ENCODE measurements at places on chromosomes 7 and 10. TPM values are rescaled to one million over a fixed set of nuclear protein-coding genes. Genes with fewer than 3 reads are reported as not detected.
A peak's percentile ranks its signal among the peaks of the same experiment; 100 is the strongest.

DNA sequence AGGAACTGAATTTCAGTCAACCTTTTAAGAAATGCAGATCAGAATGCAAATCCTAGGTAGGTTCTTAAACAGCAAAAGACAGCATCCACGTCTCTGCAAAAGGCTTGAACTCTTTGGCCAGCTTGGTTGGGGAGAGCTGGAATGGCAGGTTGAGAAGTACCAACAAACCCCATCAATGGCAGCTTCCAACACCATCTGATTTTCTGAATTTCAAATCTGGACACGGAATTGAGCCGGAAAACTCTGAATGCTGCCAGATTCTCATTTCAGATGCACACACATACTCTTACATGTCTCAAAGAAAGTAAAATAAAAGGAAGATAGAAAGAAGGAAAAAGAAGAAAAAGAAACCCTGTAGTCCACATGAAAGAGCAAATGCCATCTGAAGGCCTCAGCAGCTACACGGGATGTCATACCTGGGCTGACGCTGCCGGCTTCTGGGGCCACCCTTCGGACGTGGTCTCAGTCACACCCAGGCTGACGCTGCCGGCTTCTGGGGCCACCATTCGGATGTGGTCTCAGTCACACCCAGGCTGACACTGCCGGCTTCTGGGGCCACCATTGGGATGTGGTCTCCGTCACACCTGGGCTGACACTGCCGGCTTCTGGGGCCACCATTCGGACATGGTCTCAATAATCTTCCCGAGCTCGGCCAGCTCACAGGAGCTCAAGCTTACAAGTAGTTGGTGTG lies 165.3 kb downstream of the PTPRN2 start:
- DNase-seq = no peak

GRCh38 chr10:13555884-13556510 lies 27.2 kb upstream of the BEND7 start:
- DNase-seq = no peak

- no peak for DNase-seq
Measured at GRCh38 chr10:70602665-70603448, at the start of gene PRF1. TSS of gene PRF1 (minus strand) at chr10:70602741. CDS start at chr10:70600902, 1,839 bp downstream.

DNA sequence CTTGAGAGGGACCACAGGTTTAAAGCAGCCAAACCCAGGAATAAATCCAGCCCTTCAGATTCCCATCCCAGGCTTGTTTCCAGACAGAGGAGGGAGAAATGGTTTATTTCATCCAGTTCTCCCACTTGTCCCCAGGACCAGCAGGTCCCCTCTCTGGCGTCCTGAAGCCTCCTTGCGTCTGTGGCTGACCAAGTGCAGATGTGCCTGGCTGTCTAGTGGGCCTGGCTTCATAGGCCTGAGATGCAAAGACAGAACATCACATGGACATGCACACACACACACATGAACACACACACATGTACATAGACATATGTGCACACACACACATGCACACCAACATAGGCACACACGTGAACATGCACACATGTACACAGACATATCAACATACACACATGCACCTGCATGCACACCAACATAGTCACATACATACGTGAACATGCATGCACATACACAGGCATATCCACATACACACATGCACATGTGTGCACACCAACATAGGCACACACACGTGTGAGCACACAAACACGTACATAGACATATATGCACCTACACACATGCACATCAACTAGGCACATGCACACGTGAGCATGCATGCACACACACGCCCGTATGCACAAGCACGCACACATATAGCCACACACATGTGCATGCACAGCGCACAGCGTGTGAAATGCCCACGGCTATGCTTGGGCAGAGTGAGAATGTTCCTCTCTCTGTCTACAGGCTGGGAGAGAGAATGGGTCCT lies 10.7 kb downstream of the FOXL3 start:
- DNase-seq = no peak

GRCh38 chr7:24709051-24709450 lies 48.2 kb downstream of the GSDME start:
- DNase-seq = peak; percentile 6

GRCh38 chr7:23208316-23208715 lies 26.5 kb downstream of the NUP42 start:
- DNase-seq = no peak

Gene LIPJ
- not detected for total RNA-seq

Gene CYCS
- 389 TPM for total RNA-seq

Gene HOXA10
- total RNA-seq = 6.1 TPM

Data from H4 (cell line).